ENCODE measurements at places on chromosomes 16 and 17.

DNA sequence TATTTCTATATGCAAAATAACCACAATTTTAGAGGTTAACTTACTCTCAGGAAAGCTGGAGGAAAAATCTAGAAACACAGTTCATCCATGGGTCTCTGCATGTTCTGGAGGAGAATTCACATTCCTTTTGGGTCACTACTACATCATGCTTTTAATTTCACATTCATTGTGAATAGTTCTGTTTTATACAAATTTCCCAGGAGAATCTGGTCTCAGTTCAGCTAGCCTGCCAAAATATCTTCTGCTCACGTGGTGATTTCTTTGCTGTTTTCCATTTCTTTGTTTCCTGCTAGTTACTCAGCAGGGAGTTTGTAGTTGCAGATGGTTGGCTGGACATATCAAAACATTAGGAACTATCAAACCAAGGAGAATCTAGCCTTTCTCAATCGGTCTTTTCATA, at the start of gene ABCA9:
Gene ABCA9 (minus strand): TSS at position 106 of the 400 bp plus-strand sequence. CDS start 9,801 bp downstream, outside the sequence.
- DNase-seq = no peak

DNA sequence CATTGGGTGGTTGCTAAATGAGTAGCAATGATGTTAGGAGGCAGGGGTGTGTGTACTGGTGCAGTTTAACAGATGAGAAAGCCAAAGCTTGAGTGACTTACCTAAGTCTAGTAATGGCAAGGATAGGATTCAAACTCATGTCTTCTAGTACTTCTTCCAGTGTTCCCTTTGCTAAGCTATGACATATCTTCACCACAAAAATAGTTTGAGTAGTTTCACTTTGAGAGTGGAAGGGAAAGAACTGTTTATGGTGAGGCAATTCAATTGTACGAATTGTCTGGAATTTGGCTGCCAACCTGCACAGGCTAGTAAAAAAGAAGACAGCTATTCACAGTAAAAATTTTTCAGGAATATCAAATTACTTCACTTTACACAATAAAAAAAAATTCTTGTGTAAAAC, 138.0 kb downstream of the NLK start:
- DNase-seq = no peak

DNA sequence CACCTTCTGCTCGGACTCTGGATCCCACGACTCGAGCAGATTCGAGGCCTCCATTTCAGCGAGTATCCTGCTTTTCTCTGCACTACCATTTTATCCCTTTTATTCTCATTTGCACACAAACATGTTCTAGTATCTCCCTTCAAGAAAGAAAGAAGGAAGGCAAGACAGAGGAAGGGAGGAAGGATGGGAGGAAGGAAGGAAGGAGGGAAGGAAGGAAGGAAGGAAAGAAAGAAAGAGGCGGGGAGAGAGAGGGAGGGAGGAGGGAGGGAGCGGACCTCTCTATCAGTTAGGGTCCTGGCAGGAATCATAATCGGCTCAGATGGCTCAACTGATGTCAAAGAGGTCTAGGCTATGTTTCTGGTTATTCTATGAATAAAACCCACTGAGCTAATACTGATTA, 10.3 kb upstream of the KSR1 start:
- DNase-seq = no peak

DNA sequence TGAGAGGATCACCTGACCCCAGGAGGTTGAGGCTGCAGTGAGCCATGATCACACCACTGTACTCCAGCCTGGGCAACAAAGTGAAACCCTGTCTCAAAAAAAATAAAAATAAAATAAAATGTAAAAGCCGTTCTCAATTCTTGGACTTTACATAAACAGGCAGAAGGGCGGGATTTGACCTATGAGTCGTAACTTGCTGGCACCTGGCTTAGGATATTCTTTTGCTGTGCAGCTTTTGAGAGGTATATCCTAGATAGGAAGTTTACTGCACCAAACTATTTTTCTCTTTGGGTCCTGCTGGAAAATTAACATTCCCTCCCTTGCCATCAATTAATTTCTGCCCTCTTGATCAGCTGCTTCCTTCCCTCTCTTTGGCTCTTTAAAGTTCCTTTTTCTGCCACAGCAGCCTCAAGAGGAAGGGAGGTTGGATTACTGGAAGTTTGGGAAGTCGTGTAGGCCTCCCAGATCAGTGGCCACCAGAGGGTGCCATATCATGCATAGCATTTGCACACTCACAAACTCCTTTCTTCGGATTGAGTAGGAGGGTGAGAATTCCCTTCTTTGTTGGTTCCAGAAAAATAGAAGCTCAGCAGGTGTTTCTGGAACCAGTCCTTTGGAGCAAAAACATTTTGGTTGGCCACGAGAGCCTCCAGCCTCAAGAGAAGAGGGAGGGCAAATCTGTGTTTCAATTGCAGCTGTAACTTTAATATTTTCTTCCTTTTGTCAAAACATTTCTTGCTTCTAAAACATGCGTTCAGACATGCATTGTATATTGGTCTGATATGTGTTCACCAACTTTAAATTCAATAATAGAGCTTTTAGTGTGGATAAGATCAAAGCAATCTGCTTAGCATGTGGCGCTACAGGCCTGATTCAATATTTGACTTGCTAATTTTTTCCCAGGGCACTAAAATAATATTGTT, 147.3 kb downstream of the CCDC182 start:
- no peak for DNase-seq

GRCh38 chr17:3667366-3668278, 756 bp downstream of the TAX1BP3 start:
- DNase-seq = no peak

GRCh38 chr17:29977836-29978235, 36.4 kb downstream of the EFCAB5 start:
- no peak for DNase-seq

GRCh38 chr16:89449726-89450335, 40.5 kb downstream of the ANKRD11 start:
- no peak for DNase-seq
